ENCODE measurements at places on chromosomes 2 and 18.

GRCh38 chr2:169109502-169110409, 40.4 kb downstream of the DHRS9 start:
- peak; percentile 43 for DNase-seq

DNA sequence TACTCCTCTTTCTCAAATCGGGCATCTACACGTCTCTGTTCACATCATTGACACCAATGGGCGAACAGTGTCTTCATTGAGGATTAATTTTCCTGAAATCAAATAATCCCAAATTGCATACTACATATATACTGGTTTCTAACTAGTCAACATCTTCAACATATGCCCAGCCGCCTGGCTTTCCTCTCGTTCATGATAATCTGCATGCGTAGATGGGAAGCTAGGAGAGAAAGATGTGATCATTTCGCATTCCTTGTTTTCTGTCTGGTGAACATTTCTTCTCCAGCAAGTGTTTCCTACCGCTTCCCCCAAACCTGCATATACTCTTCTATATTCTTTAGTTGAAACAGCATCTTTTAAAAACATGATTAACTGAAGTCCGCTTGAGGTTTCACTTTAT, 7.4 kb downstream of the TWIST2 start:
- no peak for DNase-seq

DNA sequence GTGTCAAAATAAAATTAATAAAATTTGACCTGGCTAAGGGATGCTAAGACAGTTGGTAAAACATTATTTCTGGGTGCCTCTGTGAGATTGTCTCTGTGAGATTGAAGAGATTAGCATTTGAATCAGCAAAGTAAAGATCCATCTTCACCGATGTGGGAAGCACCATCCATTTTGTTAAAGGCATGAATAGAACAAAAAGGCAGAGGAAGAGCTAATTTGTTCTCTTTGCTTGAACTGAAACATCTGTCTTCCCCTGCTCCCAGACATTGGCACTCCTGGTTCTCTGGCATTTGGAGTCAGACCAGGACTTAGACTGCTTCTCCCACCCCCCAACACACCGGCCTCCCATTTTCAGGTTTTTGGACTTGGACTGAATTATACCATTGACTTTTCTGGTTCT, 603.8 kb upstream of the LINC00305 start:
- no peak for DNase-seq

DNA sequence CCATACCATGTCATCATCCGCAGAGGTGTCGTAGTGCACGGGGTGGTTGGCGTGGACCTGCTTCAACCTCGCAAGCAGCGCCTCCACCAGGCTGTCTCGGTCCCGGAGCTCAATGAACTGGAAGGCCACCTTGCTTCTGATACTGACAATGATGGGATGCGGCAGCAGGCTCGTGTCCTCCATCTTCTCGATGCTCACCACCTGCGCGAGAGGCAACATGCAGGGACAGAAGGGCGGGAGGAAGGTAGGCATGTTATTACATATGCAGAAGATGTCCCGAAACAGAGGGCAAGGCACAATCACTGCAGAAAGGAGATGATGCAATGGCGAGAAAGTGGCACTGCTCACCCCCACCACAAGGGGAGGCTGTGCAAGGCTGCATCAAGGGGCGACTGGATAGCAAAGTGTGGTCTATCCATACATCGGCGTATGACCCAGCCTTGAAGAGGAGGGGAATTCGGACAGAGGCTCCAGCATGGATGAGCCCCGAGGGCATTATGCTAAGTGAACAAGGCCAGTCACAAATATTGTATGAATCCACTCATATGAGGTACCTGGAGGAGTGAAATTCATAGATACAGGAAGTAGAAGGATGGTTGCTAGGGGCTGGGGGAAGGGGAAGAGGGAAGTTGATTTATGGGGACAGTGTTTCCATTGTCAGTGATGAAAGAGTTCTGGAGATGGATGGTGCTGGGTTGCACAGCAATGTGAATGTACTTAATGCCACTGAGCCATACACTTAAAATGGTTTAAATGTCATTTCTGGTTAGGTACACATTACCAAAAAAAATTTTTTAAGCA, 36.6 kb downstream of the RPL31 start:
- no peak for DNase-seq

GRCh38 chr2:136081582-136082210, 36.3 kb downstream of the CXCR4 start:
- no peak for DNase-seq

GRCh38 chr2:75596784-75597183, 36.0 kb upstream of the EVA1A start:
- no peak for DNase-seq

GRCh38 chr2:135948642-135949355, 36.6 kb downstream of the DARS1 start:
- DNase-seq, result no peak

GRCh38 chr18:26135548-26135947, 1.9 kb downstream of the PSMA8 start:
- DNase-seq, result no peak

DNA sequence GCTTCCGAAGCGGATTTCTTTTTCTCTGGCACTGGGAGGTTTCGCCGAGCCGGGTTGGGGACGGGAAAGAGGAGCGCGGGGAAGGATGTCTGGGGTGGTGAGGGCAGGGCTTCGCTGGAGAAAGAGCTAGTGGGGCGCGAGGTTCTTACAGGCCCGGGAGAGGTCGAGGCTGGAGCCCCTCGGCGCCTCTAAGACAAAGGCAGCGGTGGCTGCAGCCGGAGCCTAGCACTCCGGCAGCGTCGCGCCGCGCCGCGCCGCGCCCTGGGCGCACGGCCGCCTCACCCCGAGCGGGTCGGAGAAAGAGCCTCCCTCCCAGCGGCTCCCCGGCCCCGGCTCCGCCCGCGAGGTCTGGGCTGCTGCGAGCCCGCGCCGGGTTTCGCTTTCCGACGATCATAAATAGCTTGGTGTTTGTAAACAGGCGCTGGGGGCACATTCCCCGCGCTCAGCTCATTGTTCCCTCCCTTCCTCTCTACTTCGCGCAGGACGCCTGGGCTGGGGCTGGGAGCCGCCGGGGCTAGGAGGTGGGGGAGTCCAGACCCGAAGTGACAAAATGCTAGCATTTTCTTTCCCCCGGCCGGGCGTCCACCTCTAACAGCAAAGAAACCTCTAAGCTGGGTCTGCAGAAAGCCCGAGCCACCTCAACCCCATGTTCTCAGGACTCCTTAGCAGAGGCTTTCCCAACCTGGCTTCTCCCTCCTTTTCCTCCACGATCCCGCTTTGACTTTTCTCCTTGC, 813 bp upstream of the MEIS1 start:
- DNase-seq, result no peak

DNA sequence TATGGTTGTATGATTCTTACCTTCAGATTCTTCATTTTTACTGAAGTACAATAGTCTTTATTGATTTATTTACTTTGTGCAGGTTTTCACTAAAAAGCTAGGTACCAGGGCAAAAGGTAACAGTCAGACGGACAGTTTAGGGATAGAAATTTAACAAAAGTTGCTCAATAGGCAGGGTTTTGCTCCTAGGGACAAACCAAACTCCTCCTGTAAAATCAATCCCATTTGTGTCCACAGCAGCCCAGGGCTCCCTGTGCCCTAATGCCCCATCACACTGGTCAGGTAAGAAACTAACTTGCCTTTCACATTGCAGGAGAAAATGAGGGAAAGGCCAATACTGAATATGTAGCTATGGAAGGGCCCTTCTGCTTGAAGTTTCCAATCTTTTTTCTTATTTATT, 410.9 kb downstream of the EPHA4 start:
- no peak for DNase-seq

DNA sequence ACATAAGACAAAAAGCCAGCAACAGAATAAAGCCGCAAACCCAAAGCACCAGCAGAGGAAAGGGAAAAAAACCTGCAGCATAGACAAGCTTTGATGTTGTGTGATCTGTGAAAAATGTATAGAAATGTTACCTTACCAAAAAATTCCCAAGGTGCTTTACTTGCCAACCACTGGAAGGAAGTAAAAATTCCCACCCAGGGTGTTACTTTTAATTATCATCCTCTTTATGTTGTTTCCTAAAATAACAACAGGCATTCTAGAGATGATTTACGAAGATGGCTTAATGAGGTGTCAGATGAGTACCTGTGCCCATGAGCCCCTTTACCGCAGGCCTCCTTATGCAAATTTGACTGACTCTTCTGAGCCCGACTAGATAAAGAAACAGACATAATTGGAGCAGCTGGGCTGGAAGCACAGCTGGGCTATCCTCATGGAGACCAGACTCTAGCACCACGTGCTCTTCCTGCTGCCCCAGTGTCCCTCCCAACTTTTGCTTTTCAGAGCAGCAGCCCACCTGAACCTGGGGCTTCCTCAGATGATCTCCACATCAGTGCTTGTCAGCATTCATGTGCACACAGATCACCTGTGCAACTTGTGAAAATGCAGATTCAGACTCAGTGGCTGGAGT, 41.5 kb downstream of the SRSF7 start:
- no peak for DNase-seq

- no peak for DNase-seq
Measured at GRCh38 chr2:59206361-59206760, 965.2 kb upstream of the FANCL start.

- DNase-seq, result no peak
Measured at GRCh38 chr2:8009010-8009597, 672.8 kb upstream of the ID2 start.

- no peak for DNase-seq
Measured at GRCh38 chr2:62597323-62597722, 91.3 kb upstream of the TMEM17 start.

DNA sequence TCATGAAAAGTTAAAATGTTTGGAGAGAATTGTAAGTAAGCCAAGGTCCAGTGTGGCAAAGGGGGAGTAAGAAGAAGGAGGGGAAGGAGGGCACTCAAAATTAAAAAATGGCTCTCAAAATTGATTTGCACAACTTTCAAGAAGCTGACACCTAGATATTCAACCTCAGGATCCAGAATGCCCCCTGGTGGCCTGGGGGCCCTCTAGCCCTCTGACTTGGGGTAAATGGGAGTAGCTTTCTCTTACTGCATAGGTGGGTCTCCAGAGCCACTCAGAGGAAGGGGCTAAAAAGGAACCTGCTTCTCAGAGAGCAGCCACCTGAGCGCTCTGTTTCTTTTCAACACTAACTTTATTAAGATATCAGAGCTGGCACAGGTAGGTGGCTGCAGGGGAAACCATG, 968.5 kb downstream of the BCL11A start:
- DNase-seq, result no peak

DNA sequence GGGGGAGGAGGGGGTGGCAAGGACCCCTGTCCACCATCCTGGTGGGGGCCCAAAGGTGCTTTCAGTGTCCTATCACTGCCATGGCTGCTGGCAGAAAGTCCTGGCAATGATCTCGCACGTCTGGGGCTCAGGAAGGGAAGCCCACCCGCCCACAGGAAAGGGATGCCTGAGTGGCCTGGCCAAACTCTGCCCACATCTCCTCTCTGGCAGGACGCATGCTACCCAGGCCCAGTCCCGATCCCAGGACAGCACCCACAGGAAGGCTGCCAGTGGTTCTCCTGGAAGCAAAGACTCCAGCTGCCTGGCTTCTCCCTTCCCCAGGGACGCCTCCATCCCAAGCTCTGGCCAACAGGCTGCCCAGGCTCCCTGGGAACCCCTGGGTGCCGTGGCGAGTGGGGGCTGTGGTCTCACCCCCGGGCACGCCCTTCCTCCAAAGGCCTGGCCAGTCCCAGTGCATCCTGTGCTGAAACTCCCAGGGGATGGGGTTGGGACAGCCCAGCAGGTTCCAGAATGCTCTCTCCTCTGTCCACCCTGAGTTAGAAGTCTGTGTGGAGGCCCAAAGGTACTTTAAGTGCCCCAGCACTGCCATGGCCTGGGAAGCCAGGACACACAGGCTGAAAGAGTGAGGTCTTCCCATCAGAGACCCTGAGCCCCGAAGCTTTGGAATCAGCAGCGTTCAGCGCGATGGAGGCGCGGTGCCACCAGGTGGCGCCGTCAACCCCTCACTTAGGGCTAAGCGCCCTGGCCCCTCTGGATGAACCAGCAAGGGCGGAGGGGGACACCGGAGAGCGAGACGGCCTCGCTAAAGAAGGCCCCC, 29.8 kb upstream of the TAF1B start:
- peak; percentile 26 for DNase-seq

GRCh38 chr18:32661486-32662299, 111.1 kb downstream of the KLHL14 start:
- DNase-seq, result no peak

DNA sequence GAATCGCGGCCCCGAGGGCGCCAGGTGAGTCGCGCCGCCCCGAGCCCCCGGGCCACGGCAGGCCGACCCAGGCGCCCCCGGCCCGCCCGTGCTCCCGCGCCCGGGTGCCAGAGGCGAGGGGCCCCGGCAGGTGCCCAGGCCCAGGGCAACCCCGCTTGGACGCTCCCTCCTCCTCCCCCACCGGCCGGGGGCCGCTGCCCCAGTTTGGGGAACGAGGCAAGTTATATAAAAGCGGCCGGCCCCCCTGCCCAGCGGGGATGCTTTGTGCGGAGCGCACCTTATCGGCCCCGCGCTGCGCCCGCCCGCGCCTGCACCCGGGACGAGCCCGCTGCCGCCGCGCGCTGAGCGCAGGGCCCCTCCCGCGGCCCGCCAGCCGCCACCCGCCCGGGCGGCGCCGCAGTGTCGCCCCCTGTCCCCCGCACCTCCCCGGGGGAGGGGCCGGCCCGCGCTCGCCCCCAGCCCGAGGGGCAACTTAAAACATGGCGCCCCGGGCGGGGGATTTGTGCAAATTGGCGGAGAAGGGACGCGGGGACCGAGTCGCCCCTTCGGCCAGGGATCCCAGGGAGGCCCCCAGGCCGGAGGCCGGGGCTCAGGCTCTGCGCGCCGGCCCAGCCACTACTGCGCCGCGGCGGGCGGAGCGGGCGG, 639 bp downstream of the EPB41L3 start:
- DNase-seq, result no peak

DNA sequence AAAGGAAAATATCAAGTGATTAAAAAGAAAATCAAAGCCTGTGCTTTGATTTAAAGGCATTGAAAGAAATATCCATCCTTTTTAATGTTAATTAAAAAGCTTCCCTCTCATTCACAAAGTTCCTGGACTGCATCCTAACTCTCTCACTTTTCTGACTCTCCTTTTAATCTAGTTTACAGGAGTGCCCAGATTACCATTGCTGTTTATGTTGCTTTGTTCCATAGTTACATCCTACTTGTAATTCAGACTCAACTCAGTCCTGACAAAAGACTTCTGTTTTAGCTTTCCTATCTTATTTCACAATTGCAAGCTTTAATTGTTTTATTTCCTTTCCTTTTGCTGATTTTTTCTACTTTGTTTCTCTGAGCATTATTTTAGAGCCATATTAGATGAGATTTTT, 160.7 kb upstream of the DTNA start:
- no peak for DNase-seq

DNA sequence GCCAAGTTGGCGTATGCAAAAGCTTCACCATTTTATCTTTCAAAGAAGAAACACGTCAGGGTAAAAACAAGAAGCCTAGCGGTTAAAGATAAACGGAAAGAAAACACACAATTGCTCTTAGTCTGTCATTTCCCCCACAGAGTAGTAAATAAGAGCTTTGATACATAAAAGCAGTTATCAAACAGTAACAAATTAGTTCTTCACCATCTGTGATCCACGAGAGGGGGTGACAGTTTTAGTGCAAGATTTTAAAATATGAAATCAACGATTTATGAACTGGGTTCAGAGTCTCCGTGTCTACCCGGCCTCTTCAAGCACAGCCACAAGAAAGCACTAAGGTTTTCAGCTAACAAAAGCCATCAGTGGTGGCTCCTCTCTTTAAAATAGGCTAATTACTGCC, 703.9 kb upstream of the ID2 start:
- DNase-seq, result no peak

GRCh38 chr2:122851161-122851560, 1095.7 kb downstream of the TSN start:
- DNase-seq, result no peak
